ENCODE measurements at places on chromosomes 11 and 22. TPM values are rescaled to one million over a fixed set of nuclear protein-coding genes. Genes with fewer than 3 reads are reported as not detected.

DNA sequence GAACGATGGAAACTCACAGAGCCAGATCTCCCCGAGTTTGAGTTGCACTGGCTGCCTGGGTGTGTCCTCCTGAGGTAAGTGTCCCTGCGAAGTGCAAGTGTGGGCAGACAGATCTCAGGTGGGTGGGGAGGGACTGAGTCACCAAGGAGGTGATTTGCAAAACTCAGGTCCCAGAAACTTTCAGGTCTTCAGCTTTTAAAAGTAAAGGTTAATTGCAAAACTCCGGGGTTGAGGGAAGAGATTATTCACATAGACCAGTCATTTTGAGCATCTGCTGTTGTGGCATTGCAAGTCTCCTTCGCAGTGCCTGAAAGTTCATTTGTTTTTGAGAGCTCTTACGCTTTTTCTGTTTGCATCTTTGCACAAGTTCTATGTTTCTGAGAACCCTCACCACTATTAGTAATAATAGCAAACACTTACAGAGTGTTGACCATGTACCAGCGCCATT, 7.1 kb downstream of the CD44 start:
- DNase-seq: no peak

TMEM223 gene
- 21.8 TPM for polyA plus RNA-seq

DNA sequence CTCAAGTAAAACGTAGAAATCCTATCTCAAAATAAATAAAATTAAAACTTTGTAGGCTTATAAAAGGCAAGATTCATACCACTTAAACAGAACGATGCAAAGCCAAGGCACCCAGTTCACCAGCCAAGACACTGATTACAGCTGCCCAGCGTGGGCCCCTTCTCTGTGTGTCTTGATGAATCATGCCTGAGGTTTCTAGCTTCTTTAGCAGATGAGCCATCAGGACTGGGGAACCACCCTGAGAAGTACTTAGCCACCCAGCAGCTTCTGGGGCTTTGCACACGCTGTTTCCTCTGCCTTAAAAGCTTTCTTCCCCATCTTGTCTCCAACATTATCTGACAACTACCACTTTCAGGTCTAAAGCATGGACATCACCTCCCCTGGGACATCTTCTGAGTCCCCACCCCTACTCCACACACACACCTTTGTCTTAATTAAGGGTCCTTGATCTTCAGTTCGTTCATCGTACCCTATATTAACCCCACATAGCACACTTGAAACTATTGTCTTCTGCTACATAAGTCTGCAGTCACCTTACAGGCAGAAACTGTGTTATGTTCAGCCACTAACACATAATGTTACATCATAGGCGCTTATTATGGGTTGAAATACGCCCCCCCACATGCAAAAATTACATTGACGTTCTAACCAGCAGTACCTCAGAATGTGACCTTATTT, 8.7 kb upstream of the LAYN start:
- DNase-seq: no peak

CLDN5 gene
- polyA plus RNA-seq: 40.9 TPM

PLEKHA7 gene
- 51.1 TPM for polyA plus RNA-seq

GRCh38 chr11:13074714-13075464, 65.8 kb downstream of the RASSF10 start:
- no peak for DNase-seq

DNA sequence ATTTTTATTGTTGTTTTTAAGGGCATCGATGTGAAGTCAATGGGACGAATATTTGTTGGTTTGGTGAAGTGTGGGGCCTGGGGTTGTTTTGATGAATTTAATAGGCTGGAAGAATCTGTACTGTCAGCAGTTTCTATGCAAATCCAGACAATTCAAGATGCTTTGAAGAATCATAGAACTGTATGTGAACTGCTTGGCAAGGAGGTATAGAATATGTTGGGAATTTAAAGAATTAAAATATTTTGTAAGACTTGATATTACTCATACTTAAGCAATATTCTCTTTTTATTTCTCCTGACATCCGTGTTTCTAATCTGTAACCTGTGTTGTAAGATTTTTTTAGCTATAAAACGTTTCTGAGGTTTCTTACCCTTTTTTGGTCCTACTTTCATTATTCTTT, 61.6 kb downstream of the DYNC2H1 start:
- no peak for DNase-seq

DNA sequence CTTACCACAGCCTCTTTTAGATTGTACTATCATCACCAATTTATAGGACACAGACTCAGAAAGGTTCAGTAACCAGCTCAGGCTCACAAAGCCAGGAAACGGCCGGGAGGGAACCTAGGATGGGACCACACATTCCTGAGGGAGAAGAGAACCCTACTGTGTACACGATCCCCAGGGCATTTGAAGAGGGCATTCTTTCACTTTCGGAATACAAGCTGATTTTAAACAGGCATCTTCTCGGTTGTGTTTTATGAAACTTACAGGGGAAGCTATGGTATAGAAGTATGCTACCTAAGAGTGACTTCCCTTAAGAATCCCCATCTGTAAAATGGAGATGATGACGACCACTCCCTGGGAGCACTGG, 19.0 kb downstream of the SMCO4 start:
- DNase-seq: no peak

- no peak for DNase-seq
Measured at GRCh38 chr22:36211237-36211861, 9.7 kb upstream of the APOL4 start.

GAL gene
- 0.30 TPM for polyA plus RNA-seq

ZP1 gene
- 0.32 TPM for polyA plus RNA-seq

FOLR2 gene
- polyA plus RNA-seq: 15.2 TPM

MUC5AC gene
- polyA plus RNA-seq: 0.01 TPM

ANGPTL5 gene
- polyA plus RNA-seq: 0.22 TPM

DNA sequence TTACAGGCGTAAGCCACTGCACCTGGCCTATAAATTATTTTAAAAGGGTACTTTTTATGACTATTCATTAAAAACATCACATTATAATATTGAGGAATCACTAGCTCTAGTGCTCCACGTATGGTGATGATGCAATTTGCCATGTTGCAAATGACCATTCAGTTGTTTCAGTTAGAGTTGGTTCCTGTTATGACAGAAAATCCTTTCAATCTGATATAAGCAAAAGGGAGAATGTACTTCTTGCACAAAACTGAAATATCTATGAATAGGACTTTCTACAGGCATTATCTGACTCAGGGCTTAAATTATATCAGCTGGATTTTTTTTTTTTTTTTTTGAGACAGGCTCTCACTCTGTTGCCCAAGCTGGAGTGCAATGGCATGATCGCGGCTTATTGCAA, 45.6 kb upstream of the RRM1 start:
- DNase-seq: no peak

CHRDL2 gene
- 0.29 TPM for polyA plus RNA-seq

All from renal cortex interstitium (tissue), 15 donors.